ENCODE measurements at places on chromosomes 11 and 22.

DNA sequence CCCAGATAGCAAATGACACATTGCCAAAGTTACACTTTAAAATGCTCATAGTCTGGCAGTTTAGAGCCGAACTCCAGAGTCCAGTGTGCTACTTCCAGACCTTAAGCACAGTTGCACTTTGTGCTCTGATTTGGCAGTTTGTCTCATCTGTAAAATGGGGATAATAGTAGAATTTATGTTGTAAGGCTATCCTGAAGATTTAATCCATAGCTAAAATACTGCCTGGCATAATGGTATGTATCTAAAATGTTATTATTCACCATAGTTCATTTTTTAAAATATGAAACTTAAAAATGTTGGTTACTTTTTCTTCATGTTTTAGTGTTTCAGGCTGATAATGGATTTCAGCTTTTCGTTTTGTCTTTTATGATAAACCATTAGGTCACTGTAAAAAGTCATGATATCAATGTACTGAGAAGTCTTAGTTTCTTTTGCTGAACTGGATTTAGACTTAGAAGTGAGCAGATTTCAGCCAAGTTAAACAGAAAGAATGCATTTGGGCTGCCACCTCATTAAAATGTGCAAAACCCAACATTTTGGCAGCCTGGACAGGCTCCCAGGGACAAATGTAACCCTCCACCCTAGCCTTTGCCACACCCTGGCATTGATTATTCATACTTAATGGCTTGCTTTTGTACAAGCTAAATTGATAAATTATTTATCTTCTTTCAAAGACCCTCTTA lies 933 bp downstream of the OLFML1 start:
- no peak for DNase-seq

DNA sequence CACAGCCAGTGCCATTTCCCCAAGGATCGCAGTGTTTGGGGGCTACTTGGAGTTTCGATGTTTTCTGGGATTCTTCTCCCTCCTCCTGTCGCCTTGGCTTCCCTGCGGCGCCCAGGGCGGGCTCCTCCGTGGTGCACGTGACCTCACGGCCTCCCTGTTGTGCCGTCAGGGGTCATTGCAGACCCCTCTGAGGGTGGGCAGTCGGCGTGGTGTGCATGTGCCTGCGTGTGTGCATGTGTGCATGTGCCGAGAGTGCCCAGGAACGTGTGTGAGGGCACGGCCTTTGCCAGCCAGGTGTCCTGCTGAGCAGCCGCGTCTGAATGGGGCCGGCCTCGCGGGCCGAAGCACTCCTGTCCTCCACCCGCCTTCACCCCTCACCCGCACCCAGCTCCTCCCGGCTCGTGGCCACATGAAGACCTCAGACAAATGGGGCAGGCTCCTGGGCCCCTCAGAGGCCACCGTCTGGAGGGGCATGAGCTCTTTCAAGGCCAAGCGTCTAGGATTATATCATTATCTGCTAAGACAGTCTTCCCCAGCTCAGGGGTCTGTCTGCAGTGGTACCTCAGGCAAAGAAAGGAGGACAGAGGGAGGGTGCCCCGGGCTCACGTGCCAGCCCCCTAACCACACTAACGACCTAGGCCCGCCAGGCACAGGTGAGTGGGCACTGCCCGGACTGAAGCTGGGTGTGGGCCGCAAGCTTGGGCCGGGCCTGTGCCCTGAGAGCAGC lies 9.4 kb upstream of the MRPL23 start:
- no peak for DNase-seq

DNA sequence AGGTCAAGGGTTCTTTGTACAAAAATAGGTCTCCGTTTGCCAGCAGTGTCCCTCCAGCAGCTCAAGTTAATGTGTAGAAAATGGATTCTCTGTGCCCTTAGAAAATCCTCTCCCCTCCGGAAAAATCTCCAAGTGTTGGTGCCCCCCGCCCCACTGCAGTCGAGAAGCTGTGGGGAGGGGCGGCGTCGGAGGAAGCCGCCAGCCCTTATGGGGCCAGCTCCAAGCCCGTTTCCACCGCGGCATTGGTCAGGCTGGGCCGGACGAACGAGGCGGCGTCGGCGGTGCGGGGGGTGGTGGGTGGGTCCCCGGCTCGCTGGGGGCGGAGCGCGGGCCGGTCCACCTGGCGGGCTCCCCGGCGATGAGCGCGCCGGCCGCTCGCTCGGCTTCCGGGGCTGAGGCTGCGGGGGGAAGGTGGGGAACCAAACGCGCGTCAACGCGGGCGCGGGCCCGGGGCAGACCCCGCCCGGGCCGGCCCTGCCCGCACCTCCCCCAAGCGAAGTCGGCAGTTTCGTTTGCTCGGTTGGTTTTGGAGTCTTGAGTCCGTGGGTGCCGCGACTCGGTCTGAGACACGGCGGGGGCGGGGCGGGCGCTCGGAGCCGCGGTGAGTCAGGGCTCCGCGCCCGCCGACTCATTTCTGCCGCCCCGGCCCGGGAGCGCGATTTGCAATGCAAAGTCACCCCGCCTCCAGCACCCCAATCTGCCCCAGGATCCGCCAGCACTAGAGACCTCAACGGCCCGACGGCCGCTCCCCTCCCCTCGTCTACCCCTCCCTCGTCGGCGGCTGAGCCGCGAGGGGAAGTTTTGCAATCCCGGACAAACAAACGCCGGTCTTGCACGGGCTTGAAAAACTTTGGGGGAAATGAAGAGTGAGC lies 1.4 kb downstream of the ASCL2 start:
- peak; percentile 92 for DNase-seq

DNA sequence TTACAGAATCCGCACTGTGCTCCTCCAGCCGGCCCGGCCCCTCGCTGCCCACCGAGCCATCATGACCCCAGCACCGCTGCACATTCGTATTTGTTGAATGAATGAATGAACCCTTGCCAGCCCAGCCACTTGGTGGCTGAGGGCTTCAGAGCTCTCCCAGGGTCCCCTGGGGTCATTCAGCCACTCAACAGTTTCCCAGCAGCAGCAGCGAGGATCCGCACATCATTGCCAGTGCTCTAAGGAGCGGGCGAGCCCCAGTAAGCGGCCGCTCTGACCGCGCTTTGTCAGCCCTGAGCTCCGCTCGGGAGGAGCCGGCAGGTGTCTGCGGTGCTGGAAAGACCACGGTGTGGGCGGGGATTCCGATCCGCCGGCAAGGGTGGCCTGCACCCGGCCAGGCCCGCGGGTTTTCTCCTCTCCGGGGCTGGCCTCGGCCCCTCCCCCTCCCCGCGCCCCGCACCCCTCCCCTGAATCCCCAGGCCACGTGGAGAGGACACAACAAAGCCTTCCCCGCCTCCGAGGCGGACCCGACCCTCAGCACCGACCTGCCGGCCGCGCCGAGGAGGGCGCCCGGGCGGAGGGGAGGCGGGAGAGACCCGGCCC lies 563 bp downstream of the BID start:
- peak; percentile 87 for DNase-seq

DNA sequence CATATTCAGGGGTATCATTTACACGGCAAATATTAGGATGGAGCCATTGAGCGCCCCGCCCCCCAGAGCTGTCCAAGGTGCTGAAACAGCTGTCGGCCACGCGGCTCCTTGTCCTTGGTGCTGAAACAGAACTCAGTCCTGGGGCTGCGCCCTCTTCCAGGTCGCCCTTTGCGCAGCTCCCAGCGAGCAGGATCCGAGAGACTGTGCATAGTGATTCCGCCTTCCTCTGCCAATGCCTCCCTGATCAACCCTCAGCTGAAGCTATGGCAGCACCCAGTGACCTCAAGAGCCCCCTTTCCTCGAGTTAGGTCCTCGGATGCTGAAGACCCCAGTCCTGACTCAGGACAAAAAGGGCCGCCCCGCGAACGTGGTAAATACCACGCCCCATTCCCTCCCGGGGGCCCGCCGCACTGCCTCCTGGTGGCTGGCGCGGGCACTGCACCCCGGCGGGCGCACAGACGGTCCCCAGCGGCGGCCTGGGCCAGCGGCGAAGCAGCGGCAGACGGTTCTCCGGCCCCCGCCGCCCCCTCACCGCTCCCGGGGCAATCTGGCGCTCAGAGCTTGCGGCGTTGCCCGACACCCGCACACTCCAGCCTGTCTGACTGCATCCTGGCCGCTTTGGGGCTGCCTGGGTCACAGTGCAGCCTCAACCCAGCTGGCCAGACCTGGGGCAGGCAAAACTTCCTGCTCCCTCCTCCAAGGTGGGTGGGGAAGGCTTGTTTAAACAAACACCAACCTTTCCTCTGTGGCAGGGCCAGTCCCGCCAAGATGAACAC lies 13.4 kb downstream of the SYT7 start:
- peak; percentile 90 for DNase-seq

DNA sequence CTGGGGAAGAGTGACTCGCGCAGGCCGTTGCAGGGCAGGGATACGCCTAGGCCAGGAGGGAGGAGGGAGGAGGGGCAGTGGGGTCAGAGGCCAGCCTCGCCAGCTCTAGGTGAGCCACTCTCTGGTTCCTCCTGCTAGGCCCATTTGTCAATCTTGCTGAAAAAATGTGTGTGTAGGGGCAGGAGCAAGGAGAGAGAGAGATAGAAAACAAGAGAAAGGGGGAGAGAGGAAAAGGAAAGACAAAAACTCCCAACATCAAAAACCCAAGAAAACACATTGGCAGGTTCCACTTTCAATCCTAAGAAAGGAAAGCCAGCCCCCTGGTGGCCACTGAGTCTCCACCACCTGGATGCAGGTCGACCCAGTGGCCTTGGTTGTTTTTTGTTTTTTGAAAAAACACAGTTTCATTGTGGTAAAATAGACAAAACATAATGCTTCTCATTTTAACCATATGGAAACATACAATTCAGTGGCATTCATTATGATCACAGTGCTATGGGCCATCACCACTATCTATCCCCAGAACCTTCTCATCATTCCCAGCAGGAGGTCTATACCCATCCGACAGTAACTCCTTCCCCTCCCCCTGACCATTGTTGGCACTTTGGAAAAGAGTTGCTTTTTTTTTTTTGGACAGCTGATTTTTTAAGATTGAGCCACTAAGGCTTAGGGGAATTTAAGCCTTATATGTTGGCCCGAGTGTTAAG lies 10.9 kb downstream of the OMP start:
- no peak for DNase-seq

- DNase-seq: no peak
These were observed 7.3 kb downstream of the KCNJ11 start for GRCh38 chr11:17381156-17381555.

- DNase-seq: no peak
These were observed 7.5 kb upstream of the HTR3A start for GRCh38 chr11:113967361-113967760.

DNA sequence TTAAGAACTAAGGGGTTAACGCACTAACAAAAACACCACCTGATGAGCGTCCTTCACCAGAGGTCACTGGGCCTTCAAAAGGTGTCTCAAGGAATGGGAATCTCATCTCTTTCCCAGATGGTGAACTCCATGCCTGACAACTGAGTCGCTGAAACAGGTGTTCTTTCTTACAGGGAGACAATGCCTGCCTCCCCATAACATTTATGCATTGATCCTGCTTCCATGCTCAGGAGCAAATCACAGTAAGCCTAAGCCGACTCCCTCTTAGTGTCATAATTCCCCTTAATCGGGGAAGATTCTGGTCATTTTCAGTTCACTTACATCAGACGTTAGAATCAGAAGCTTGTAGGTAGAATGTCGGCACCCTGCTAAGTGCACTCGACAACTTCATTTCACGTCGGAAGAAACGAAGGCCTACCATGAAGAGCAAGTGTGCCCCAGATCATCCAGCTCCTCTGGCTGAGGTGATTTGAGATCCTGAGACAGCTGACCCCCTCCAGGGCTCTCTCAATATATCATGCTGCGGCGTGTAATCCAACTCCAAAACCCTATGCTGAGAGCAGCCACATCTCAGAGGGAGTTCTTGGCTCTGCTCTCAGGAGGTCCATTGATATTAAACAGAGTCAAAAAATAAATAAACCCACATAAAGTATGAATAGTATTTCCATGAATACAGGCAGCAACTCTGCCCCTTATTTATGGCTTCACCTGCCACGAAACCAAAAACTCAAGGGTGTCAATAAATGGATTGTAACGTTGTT lies 163.1 kb downstream of the LARGE1 start:
- no peak for DNase-seq

GRCh38 chr11:109752212-109752825 lies 330.3 kb downstream of the C11orf87 start:
- DNase-seq: no peak

DNA sequence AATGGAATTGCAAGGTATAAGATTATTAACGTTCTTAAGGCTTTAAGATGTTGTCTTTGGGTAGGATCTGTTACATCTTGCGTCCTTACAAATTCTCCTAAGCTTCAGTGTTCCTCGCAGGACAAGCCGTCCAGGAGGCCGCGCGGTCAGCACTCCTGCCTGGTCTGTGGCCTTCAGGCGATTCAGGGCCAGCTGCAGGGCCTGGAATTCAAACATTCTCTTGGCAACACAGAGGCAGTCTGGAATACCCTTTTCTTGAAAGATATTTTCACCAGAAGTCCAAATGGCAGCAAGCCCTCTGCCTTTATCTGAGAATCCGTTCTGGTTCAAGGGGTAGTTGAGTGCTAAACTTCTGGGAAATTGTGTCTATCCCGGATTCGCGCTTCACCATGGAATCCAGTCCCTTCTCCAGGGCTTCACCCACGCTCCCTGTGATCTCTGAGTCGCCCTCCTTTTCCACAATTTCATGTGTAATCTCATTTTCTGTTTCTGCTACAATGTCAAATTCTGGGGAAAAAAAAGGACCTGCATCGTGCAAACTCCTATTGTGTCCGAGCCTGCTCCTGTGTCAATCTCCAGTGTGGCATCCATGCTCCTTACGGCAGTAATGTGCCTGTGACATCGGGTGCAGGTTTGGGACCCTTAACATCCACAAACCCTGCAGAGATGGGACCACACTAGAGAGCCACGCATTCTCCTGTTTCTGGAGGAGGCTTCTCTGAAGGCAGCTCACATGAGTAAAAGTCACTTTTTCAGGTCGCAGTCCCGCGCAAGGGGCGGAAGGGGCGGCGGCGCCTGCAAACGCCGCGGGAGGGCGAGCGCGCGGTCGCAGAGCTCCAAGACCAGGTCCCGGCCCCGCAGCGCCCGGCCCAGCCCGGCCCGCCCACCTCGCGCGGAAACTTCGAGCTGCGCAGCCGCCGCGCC lies 25.4 kb upstream of the SORL1 start:
- peak; percentile 84 for DNase-seq

GRCh38 chr22:38309614-38310517 lies 7.4 kb downstream of the CSNK1E start:
- DNase-seq: no peak

DNA sequence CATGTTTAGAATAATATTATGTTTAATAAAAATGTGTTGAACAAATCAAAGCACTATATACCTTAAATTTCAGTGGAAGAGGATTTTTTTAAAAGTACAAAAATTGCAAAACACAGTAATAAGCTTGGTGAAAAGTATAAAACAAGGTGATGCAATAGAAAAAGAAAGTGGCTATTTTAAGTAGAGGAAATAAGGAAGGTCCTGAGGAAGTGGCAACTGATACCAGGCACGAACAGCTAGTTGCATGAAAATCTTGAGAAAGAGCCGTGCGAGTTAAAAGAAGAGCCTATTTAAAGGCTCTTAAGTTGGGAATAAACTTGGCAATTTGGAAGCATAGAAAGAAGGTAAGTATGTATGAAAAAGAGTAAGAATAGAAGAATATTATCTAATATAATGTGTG lies 1679.3 kb downstream of the LRRC4C start:
- no peak for DNase-seq

DNA sequence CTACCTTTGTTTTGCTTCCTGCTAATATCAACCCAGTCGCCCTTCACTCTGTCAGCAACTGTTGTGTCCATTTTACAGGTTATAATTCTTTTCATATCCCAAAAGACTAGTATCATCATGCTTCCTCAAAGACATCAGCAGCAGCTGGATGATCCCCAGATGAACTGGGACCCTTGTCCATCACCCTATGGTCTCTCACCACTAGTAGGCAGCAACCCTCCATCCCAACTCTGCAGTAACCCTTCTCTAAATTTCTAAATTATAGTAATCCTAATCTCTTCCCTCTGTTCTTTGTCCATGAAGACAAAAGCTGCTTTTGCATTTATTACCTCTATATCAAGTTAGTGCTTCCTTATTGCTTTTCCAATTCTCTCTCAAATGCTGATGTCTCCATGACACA lies 1025.8 kb downstream of the FAM181B start:
- DNase-seq: no peak

Data from activated effector memory CD4-positive, alpha-beta T cell treated with anti-CD3 and anti-CD28 coated beads, Interleukin-2, amount 50 U/mL, for 16 hours (primary cell).